Endothelial cell of umbilical vein (primary cell): ENCODE measurements at places on chromosomes 7 and 10. TPM values are rescaled to one million over a fixed set of nuclear protein-coding genes. Genes with fewer than 3 reads are reported as not detected.
A peak's percentile ranks its signal among the peaks of the same experiment; 100 is the strongest.

The KLF14 gene
- not detected in 2 replicates for total RNA-seq

The GIGYF1 gene
- total RNA-seq, result 37.3 and 46.3 TPM in 2 replicates

The EGFR gene
- total RNA-seq, result 4.1 and 5.0 TPM in 2 replicates

- DNase-seq, result peak; percentile 77
- no peaks in the 10 kb centered on the region for H3K27me3 ChIP-seq
- no peaks in the 10 kb centered on the region for H3K36me3 ChIP-seq
- peak overlapping the region; percentile 94 for H3K27ac ChIP-seq
- H3K4me3 ChIP-seq, result peak overlapping the region; percentile 33
These were observed 79.9 kb downstream of the PTPRE start for GRCh38 chr10:127986531-127987466.

- H3K4me3 ChIP-seq, result no peak overlapping the region
- peaks cover 7% of the 10 kb centered on the region for H3K4me1 ChIP-seq
- no peaks in the 10 kb centered on the region for H3K27me3 ChIP-seq
- H3K27ac ChIP-seq, result no peak overlapping the region
- no peaks in the 10 kb centered on the region for H3K36me3 ChIP-seq
These were observed 101.2 kb upstream of the ANLN start for GRCh38 chr7:36288501-36288900.

The FKBP6 gene
- not detected in 2 replicates for total RNA-seq

The PDK4 gene
- total RNA-seq, result 1.2 and 2.5 TPM in 2 replicates

GRCh38 chr7:131521651-131522163, 34.7 kb downstream of the PODXL start:
- peak; percentile 78 for DNase-seq
- peak overlapping the region; percentile 18 for H3K27ac ChIP-seq
- H3K4me3 ChIP-seq, result no peak overlapping the region
- H3K36me3 ChIP-seq, result no peaks in the 10 kb centered on the region
- peaks cover 41% of the 10 kb centered on the region for H3K4me1 ChIP-seq

DNA sequence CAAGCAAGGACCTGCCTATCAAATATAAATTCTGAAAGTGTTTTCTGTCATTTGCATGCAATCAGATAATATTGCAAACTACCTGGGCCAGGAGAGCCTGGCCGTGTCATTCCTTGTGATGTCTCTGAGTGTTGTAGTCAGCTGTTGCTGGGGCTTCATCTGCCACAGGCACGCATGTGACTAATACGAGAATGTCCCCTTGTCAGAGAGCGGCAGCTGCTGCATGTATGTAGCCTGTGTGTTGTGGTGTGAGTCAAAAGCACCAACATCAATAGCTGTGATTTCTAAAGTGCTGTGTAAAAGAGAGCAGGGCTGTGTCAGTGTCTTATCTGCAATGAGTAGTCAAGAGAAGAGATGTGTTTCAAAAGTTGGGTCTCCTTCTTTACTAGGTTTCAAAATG, 155.4 kb downstream of the POU6F2 start:
- no peaks in the 10 kb centered on the region for H3K4me1 ChIP-seq
- no peaks in the 10 kb centered on the region for H3K36me3 ChIP-seq
- no peak for DNase-seq
- no peak overlapping the region for H3K4me3 ChIP-seq
- H3K27me3 ChIP-seq, result no peaks in the 10 kb centered on the region

DNA sequence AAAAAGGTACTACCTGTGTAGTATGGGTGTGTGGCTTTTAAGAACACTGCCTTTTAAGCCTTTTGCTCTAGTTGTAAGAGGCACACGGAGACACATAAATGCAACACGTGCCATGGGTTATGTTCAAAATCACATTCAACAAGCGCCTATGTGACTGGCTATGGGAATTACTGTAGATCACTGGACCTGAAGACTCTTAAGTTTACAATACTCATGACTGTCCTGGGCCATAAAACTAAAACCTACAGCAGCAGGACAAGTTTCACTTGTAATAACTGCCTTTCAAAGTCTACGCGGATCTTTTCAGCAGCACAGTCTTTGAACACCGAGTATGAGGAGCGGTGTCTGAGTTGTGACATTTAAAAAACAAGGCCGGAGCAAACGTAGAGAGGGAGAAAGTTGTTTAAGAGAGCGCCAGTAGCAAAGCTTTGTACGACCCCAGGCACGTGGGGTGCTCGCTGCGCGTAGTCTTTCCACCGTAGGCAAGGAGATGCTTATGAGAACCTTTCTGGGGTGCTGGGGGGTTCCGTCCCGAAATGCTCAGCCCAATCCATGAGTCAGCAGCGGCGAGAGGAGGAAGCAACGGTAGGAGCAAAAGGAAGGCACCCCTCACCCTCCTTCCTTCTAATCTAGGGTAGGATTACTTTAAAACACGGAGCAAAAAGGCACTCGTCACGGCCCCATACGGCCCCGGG, 662 bp downstream of the DNAJC2 start:
- peak; percentile 64 for DNase-seq

The TMEM176B gene
- not detected in 2 replicates for total RNA-seq

The CPN1 gene
- total RNA-seq, result not detected in 2 replicates

DNA sequence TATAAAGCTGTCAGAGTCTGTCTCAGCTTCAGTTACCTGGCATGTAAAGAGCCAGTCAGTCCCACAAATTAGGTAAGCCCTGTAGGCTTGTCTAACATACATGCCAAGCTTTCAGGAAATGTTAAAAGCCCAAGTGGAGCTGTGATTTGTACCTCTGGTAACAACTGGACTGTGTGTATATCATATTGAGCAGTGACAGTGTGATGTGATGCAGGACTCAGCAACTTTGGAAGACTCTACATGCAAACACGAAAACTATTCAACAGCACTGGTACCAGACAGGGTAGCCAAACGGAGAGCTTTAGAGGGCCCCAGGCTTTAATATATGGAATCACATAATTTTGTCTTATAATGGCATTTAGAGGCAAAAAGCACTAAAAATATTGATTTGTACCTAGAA, 587.9 kb downstream of the PHTF2 start:
- no peaks in the 10 kb centered on the region for H3K27me3 ChIP-seq
- H3K36me3 ChIP-seq, result no peaks in the 10 kb centered on the region
- no peaks in the 10 kb centered on the region for H3K4me1 ChIP-seq
- no peak overlapping the region for H3K27ac ChIP-seq
- no peak overlapping the region for H3K4me3 ChIP-seq
- no peak for DNase-seq

The TFR2 gene
- total RNA-seq, result 0.60 and 0.95 TPM in 2 replicates

GRCh38 chr7:25922296-25922695, 229.7 kb upstream of the NFE2L3 start:
- no peak overlapping the region for H3K27ac ChIP-seq
- H3K36me3 ChIP-seq, result no peaks in the 10 kb centered on the region
- no peak for DNase-seq
- no peaks in the 10 kb centered on the region for H3K4me1 ChIP-seq
- H3K27me3 ChIP-seq, result no peaks in the 10 kb centered on the region

The INSIG1 gene
- total RNA-seq, result 79.3 and 105 TPM in 2 replicates

DNA sequence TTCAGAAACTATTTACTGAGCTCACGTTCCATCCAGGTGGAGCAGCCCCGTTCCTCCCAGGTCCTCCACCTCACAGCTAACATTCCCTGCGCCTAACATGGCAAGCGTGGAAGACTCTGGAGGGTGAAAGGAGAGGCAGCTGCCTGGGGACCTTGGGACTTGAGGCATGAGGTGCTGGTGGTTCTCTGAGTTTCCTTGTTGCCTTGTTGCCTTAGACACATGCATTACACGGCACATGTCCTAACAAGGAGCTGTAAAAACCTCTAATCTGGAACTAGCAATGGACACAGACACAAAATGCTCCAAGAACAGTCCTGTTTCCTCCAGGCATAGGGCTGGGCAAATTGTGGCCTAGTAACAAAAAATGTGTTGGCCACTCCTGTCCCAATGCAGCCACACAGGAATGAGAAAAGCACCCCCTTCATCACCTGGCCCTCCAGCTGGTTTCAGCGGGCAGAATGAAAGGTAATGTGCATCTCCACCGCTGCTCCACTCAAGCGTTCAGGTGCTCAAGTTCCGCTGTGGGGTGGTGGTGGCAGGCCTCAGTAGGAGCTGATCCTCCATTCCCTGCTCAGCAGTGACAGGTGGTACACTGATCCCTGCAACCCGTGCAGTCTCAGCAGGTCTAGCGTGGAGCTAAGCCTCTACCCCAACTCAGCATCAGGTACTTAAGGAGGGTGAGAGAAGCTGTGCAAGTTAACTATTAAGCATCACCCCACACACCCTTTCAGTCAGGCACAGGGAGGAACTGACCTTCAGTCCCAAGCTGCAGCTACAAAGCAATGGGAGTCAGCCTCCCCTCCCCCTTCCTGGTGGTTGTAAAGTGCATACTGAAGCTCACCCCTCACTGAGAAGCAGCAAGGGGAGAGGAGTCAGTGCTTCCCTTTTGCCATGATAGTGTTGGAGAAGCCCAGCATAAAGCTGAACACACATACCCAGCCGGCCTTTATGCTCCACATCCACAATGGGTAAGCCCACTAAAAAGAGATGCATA, 382.8 kb downstream of the SDK1 start:
- H3K27me3 ChIP-seq, result no peaks in the 10 kb centered on the region
- no peak overlapping the region for H3K4me3 ChIP-seq
- no peaks in the 10 kb centered on the region for H3K36me3 ChIP-seq
- DNase-seq, result no peak

DNA sequence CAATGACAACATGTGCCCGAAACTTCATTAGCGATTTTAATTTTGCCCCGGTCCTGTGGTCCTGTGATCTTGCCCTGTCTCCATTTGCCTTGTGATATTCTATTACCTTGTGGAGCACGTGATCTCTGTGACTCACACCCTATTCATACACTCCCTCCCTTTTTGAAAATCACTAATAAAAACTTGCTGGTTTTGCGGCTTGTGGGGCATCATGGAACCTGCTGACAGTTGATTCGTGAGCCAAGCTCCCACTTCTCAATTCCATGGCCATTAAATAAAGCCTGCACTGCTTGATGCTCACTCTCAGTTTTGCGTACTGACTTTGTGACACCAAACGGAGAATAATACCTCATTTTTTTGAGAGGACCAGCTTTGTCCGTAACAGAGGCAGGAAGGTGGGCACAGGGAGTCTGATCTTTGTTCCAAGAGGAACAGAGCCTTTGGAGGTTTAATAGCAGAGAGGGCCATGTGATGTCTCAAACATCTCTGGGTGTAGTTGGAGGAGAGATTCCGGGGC, 3.8 kb upstream of the ADAMTS14 start:
- DNase-seq, result no peak
- no peak overlapping the region for H3K27ac ChIP-seq
- no peaks in the 10 kb centered on the region for H3K4me1 ChIP-seq

DNA sequence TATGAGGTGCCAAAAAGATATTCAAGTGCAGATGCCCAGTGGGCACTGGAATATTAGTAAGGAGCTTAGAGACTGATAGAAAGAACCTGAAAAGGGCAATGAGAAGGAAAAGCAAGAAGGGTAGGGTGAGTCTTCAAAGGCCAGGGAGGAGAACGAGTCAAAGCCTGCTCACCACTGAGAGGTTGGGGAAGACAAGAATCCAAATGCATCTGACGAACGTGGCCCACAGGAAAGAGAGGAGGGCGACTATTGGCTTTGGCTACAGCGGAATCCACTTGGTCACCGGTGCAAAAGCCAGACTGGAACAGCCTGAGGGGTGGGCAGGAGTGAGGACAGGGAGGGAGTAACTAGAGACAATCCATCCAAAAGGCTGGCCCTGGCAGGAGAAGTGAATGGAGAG, 216.7 kb upstream of the KLF14 start:
- H3K27ac ChIP-seq, result no peak overlapping the region
- H3K4me1 ChIP-seq, result no peaks in the 10 kb centered on the region
- H3K4me3 ChIP-seq, result no peak overlapping the region
- no peak for DNase-seq
- H3K27me3 ChIP-seq, result no peaks in the 10 kb centered on the region

DNA sequence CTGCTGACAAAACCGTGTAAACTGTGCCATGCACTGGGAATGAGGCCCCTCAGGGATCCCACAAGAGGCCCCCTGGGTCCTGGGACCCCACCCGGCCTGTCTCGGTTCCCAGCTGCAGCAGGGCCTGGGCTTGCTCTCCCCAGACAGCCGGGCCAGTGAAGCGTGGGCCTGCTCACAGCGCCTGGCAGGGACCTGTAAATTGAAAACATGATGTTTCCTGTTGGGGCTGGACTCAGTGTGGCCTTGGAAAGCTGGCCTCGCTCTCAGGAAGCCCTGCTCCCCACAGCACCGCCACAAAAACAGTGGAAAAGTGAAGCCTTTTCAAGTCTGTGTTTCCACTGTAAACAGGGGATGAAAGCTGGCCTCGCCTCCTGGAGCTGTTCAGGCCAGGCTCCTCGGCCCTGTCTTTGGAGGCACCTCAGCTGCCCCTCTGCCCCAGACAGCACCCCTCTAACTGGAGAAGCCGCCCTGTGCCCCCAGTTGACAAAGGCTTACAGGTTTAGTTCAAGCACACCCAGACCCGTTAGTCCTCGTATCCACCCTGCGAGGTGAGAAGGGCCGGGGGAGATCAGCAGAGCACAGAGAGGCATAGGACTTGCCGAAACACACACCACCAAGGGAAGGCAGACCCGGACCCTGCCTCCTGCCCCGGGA, 108.3 kb downstream of the ZMIZ1 start:
- peak overlapping the region; percentile 56 for H3K27ac ChIP-seq
- H3K4me3 ChIP-seq, result no peak overlapping the region
- no peaks in the 10 kb centered on the region for H3K36me3 ChIP-seq
- DNase-seq, result peak; percentile 95
- H3K27me3 ChIP-seq, result no peaks in the 10 kb centered on the region

The ZNF138 gene
- 3.3 and 4.4 TPM in 2 replicates for total RNA-seq

The POLR3A gene
- 22.1 and 25.3 TPM in 2 replicates for total RNA-seq

The SLC26A5 gene
- not detected in 2 replicates for total RNA-seq

DNA sequence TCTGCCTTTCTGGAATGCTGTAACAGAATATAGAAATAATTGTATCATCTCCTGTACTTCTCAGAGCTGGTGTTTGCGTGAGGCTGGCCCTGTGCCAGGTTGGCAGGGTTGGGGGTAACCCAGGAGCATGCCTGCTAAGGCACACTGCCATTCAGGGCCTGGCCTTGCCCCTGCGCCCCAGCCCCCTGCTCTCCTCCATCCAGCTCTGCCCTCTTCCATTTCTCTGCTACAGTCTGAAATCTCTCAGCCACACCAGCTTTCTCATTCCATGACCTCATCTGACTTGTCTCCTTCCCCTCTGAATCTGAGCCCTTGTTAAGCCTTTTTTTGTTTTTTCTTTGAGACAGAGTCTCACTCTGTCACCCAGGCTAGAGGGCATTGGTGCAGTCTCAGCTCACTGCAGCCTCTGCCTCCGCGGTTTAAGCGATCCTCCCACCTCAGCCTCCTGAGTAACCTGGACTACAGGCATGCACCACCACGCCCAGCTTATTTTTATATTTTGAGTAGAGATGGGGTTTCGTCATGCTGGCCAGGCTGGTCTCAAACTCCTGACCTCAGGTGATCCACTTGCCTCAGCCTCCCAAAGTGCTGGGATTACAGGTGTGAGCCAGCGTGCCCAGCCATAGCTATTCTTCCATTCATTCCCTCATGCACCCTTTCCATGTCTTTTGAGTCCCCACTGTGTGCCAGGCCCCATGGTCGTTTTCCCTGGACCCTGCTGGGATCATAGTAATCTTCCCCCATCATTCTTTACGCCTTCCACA, 206.8 kb downstream of the CUX1 start:
- H3K27me3 ChIP-seq, result no peaks in the 10 kb centered on the region
- no peaks in the 10 kb centered on the region for H3K36me3 ChIP-seq
- no peak overlapping the region for H3K27ac ChIP-seq
- DNase-seq, result no peak

The ADARB2 gene
- not detected in 2 replicates for total RNA-seq

GRCh38 chr7:1295776-1296355, 63.2 kb downstream of the UNCX start:
- no peak for DNase-seq
- H3K4me3 ChIP-seq, result no peak overlapping the region
- no peaks in the 10 kb centered on the region for H3K36me3 ChIP-seq
- no peak overlapping the region for H3K27ac ChIP-seq
